ENCODE measurements at places on chromosomes 11 and 22. TPM values are rescaled to one million over a fixed set of nuclear protein-coding genes. Genes with fewer than 3 reads are reported as not detected.

DNA sequence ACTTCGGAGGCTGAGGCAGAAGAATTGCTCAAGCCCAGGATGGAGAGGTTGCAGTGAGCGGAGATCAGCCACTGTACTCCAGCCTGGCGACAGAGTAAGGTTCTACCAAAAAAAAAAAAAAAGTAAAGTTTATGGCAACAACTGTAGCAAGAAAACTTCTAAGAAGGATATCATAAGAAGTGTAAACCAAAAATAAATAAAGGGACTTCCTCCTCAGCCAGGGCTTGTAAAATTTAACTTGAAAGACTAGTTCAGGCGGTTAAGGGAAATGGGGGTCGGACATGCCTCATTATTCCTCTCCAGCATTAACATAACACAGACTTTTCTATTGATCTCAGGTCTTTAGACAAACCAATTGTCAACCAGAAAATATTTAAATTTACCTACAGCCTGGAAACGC lies 2.5 kb upstream of the OR5M11 start:
- no peak for DNase-seq

- DNase-seq = peak; percentile 42
Measured at GRCh38 chr11:8070417-8071115, 10.4 kb upstream of the TUB start.

DNA sequence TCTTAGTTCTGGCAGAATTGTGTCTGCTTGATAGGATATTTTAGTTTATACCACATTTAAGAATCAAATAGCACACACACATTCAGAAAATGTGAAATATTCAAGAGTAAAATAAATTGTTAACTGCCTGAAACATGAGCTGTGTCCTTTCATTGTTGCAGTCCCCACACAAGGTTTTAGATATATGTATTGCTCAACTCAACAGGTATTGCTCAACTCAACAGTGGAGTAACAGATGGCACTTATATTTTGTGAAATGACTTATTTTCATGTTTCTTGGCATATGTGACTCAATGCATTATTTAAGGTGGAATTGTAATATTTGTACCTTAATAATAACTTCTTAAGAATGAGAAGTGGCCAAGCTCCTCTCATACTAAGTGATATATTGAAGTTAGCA lies 760.3 kb downstream of the CNTN5 start:
- no peak for DNase-seq

DNA sequence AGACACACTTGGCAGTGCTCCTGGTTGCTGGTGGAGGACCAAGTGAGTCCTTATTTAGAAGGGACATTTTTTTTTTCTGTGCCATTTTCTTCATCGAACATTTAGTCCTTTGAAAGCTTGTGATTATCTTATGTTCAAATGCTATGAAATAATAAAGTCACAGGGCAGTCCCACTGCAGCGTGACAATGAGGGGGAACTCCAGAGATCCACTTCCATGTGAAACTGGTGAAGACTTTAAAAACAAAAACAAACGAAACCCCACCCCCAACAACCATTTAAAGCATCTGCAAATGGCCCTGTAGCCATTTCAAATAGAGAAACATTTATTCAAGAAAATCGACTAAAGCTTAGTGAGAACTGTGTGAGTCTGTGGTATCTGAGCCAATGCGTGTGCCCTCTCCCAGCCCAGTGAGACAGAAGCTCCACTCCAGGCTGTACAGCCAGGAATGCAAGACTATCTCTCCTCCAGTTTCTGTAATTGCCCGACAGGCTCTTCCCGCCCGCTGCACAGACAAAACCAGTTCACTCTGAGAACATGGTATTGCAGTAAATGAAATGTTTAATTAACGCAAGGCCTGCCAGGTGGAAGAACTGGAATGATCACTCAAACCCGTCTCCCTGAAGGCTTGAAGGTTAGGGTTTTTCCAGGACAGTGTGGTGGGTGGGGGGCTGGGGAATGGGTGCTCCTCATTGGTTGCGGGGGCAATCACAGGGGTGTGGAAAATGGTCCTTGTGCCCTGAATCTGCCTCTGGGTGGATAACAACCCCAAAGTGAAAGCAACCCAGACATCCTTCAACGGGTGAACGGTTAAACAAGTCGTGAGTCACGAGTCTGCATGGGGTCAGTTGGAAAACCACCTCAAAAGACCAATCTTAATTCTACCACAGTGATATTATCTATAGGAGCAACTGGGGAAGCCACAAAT lies 8.4 kb downstream of the KRTAP5-6 start:
- DNase-seq = no peak

TST gene
- total RNA-seq = 225 TPM

SCGB2A2 gene
- not detected for total RNA-seq

- DNase-seq = no peak
Measured at GRCh38 chr11:14075118-14076078, 112.9 kb downstream of the SPON1 start.

GRCh38 chr11:74443071-74443864 lies 24.1 kb downstream of the KCNE3 start:
- no peak for DNase-seq

TOP3B gene
- total RNA-seq = 90.1 TPM

TRIM64 gene
- total RNA-seq = not detected

GRCh38 chr11:6458352-6459098 lies 15.2 kb downstream of the TRIM3 start:
- no peak for DNase-seq

DNA sequence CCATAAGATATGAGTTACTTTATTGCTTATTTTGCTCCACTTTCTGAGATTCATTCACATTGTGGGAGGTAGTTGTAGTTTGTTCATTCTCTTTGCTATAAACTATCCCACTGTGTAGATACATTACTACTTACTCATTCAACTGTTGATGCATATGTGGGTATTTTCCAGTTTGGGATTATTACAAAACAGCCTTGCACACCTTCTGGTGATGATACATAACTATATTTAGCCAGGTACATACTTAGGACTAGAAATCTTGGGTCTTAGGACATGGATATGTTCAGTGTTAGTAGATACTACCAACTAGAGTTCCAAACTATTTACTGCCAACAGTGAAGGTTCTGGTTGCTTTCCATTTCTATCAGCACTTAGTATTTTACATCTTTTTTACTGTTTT lies 37.8 kb downstream of the BTG4 start:
- DNase-seq = no peak

FAM180B gene
- total RNA-seq = not detected
